ENCODE measurements at places on chromosomes 2 and 18.

DNA sequence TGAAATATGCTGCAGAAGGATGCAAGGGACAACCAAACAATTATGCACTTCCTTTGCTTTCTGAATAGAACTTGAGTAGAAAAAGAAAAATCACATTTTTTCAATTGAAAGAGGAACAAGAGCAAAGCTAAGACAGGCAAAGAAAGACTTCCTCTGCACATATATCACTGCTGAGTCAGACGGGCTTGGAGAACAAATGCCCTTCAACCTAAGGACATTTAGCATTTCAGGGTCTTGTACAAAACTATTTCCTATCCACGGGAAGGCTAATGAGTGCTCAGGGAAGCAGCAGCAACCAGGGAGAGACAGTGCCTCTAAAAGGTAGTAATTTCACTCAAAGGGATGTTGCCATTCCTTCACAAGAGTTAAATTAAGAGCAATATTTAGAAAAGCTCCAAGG is 570.0 kb upstream of the GCFC2 start:
- DNase-seq: no peak

DNA sequence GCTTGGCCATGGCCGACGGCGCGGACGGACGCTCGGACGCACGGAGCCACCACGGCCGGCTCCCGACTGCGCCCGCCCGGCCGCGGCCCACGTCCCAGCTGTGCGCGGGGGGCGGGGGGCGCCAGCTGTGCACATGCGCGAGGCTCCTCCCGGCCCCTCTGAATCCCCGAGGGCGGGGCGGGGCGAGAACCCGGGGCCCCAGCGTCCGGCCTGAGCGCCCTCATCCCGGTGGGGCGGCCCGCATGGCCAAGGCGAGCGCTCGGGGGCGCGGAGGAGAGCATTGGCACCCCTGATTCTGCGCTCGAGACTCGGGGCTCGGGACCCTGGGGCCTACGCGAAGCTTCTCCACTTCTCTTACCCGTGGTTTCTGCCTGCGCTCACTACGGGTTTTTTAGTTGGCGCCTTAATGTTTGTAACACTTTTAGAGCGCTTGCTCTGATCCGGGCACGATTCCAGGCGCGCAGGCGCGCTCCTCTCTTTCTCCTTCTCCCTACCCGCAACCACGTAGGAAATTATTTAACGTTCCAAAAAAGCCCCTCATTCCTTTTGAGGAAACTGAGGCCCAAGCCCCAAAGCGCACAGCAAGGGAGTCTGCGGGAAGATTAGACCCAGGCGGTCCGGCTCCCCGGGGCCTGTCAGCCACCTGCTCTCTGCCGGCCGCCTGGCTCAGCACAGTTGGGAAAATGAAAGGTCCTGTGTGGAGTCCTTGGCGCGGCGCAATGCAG is at the start of gene PXDN:
PXDN (minus strand) TSS at position 70 of the 725 bp plus-strand sequence; CDS start at position 10, 60 bp downstream.
- DNase-seq: peak; percentile 78

DNA sequence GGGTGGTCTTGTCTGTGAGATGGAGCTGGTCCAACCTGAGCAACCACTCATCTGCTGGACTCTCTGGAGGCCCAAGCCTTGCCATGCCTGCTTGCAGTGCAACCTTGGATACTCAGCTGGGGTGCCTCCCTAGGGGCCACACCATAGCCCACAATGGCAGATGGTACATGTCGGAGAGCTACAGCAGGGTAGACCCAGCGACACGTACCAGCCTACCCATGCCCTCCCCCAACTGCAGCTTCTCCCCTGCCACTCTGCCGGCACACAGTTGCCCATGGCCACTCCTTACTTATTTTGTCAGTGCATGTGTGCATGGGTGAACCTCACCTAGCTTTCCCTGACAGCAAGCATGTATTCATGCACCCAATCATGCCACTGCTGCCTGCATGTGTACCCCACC is 690.9 kb downstream of the CCDC85A start:
- no peak for DNase-seq

- no peak for DNase-seq
Measured at GRCh38 chr2:134866498-134867099, 28.2 kb downstream of the ACMSD start.

- DNase-seq: no peak
Measured at GRCh38 chr18:25679491-25679890, 327.5 kb upstream of the ZNF521 start.

DNA sequence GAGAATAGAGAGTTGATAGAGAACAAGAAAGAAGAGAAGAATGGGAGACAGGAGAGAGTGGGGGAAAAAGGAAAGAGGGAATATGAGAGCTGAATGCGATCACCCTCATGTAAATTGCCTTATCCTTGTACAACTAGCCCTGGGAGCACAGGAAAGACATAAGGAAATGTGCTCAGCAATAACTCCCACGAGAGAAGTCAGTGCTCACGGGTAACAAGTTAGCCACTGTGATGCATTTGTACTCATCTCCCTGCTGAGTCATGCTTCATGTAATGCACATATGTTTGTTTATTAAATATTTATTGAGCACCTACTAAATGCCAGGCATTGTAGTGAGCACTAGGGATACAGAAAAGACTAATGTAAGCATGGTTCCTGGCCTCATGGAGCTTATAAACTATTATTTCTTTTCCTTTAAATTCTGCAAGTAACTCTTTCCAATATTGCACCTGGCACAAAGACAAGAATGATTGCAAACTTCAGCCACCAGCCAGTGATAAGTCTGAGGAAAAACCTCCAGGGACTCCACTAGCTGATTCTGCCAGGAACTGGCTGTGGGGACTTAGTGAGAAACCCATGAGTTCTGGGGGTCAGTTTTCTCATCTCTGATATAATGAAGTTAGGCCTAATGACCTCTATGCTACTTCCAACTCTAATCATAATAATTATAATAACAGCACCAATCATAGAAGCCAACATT is 124.1 kb downstream of the LNPK start:
- DNase-seq: no peak

DNA sequence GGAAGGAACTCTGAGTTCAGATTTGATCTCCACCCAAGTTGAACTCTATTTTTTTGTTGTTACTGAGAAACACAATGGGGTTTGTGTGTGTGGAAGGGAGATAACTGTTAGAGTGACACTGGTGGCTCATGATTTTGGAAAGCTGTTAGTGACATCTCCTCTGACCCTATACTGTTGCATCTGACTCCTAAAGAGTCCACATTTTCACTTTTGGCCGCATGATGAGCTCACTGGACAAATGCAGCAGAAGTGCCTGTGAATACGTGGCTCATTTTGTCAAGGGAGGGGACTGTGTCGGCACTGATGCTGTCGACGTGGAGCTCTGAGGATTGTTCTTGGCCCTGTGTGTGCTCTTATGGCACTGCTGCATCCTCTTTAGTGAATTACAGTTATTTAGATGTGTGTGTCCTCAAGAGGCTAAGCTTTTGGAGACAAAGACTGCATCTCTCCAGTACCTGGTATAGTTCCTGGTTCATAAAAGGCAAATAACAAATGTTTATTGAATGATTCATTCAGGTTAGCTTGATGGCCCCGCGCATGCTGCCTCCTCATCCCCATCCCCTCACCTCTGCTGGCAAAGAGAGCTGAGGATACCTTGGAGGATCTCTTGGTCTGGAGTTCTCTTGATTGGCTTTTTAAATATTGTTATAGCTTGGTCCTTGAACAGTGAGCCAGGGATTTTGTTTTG is 135.4 kb downstream of the PHLPP1 start:
- DNase-seq: no peak

DNA sequence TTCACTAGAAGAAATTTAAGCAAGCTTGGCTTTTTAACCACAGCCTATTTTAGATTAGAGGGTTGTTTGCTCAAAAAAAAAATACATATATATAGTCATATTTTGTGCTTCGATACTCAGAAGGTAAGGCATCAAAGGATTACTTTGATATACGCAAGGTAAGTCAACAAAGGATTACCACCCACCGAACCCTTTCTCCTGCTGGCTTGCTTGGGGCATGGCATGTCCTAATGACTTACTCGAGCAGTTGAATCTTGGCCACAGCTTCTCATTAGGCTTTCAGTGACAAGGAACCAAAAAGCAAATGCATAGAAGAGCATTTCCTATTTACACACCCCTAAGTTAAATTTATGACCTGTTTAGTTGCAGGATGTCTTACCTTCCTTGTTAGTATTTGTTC is 295.7 kb downstream of the AGAP1 start:
- DNase-seq: no peak

DNA sequence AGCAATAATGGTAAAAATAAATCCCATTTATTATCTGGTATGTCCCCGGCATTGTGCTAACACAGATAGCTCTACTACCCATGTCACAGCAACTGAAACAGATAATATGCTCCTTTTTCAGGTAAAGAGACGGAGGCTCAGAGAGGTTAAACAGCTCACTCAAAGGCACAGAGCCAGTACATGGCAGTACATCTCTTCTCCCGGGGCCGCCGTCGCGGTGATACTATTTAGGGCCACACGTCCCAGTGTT is 693 bp upstream of the PDK1 start:
- DNase-seq: no peak

DNA sequence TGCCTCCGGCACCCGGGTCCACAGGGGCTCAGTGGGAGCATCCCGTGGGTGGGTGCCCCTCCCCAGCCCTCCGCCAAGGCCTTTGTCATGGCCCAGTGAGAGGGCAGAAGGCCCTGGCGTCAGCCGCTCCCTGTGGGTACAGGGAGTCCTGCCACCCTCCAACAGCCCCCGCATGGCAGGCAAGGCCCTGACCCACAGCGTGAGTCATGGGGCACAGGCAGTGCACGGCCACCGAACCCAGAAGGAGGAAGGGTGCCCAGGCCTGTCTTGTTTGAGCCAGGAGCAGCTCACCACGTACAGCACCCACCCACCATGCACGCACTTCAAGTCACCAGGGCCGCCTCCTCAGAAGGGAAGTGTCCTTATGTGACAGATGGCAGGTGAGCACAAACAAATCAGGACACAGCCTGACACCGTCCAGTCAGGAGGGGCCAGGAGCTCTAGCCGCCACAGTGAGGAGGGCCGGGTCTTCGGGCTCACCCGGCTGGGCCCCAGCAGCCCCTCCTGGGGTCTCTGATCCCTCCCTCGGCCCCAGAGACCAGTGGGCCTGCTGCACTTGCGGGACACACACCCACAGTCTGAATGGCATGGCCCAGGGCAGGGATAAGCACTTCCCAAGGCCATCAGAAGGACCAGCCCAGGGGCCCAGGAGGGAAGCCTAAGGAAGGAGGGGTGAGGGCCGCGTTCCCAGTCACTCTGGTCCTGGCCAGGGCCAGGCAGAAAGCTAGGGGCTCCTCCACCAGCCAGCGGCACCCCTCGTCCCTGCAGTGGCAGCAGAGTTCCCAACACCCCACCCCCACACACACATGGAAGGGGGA is 25.8 kb downstream of the BIN1 start:
- DNase-seq: no peak

- no peak for DNase-seq
Measured at GRCh38 chr2:118693287-118693822, 154.1 kb downstream of the EN1 start.

- DNase-seq: no peak
Measured at GRCh38 chr18:22471546-22472131, 53.9 kb upstream of the CTAGE1 start.

DNA sequence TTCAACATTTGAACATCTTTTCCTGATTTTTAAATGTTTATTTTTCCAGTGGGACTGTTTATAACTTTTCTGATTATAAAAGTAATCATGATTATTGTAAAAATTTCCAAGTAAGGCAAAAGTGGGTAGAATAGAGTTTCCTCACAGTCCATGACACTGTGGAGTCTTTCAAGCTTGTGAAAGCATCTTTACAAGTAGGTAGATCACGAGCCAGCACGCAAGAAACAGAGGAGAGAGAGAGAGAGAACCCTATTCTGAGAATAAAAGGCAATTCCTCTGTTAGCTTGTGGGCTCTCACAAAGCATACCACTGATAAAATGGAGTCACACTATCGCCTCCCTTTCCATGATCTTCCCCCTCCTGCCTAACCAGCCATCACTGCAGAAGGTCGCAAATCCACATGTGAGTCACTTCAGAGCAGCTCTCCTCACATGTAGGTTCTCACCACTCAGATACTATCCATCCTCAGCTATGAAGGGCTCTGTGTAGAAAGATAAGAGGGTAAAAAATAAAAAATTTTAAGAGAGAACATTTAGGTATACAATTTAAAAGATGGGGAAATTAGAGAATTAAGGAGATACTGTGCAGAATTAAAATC is 40.3 kb downstream of the AAK1 start:
- no peak for DNase-seq

DNA sequence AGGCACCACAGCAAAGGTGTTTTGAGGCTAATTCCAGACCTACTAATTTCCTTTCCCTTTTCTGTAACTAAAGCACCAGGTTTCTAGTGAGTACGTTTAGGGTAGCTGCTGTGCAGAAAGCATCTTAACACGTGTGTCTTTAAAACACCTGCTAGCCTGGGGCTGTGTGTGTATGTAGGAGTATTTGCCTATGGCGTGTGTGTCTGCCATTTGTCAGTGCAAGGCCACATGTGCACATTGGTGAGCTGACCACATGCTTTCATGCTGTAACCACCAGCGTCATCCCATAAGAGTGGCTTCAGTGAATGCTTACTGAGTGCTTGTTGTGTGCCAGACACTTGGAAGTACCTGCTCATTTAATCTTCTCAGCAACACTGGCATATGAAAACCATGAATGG is 241.6 kb downstream of the SEPTIN10 start:
- DNase-seq: no peak

DNA sequence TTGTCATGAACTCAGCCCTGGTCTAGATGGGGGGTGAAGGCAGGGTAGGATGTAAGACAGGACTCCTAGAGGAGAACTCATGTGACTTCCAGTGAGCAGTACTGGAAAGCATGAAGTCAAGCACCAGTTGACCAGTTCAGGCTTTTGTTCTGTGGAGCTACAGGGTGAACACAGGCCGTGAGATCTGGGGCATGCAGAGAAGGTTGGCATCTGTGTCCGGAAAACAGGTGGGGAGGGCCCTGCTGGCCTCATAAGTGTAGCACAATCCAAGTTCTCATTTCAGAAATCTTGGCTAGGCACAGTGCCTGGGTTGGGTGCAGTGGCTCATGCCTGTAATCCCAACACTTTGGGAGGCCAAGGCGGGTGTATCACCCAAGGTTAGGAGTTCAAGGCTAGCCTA is 50.9 kb upstream of the SPATS2L start:
- DNase-seq: no peak

GRCh38 chr2:55885127-55885943 is 38.2 kb downstream of the EFEMP1 start:
- no peak for DNase-seq
